Stimulated activated CD4-positive, alpha-beta T cell treated with anti-CD3 and anti-CD28 coated beads, Interleukin-1b, Interleukin-23, amount 100 ng/mL, for 1 hour (primary cell): ENCODE measurements at places on chromosomes 16 and 17.

DNA sequence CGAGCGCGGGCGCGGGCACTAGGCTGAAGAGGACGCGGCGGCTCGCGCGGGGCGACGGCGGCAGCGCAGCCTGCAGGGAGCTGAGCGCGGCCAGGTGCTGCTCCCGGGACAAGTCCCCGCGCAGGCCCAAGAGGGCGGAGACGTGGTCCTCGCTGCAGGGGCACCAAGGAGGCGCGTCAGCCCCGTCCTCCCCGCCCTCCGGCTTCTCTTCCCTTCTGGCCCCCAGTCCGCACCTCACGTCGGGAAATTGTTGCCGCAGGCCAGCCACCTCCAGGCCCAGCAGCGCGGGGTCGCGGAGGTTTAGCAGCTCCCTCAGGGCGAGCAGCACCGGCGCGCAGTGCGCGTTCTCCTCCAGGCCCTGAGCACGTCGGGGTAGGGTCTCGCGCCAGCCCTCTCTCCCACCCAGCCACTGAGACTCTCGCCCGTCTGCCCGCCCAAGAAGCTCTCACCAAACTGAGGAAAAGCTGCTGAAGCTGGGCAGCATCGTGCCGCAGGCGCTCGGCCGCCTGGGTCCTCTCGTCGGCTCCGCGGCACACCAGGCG is 761 bp upstream of the MATCAP1 start:
- no peak for DNase-seq

- DNase-seq, result no peak
Measured at GRCh38 chr17:72122765-72123529, 2.1 kb downstream of the SOX9 start.

DNA sequence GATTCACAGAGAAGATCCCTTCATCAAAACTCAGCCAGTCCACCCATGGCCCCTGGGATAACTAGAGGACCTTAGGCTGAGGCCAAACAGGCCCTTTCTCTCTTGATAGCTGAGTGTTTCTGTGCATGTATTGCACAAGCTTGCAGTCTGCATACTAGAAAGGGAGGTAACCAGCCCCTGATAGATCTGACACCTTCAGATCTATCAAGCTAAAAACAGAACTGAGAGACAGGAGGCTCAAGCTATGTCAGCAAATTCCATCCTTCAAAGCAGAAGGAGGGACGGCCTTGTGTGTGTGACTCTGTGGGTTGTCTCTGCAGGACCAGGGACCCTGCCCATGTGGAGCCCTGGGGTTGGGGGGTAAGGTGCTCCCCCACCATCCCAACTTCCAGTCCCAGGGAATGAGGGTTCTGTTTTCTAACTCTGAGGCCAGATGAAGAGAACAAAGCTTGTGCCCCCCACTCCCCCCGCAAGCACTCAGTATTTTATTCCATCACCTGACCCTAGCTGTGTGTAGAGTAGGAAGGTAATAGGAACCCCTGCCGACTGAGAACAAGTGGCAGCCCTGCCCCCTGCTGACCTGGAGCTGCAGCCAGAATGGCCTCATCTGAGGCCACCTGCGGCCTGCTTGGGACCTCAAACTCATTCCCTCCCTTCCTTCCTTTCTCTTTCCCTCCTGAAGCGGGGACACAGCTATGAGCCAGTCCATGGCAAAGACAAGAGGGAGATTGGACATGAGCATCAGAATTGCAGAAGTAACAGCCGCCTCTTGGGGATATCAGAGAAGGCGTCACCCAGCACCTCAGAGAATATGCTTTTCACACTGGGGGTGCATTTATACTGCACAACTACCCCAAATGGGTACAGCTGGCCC is 63.8 kb downstream of the SMPD3 start:
- DNase-seq, result no peak

DNA sequence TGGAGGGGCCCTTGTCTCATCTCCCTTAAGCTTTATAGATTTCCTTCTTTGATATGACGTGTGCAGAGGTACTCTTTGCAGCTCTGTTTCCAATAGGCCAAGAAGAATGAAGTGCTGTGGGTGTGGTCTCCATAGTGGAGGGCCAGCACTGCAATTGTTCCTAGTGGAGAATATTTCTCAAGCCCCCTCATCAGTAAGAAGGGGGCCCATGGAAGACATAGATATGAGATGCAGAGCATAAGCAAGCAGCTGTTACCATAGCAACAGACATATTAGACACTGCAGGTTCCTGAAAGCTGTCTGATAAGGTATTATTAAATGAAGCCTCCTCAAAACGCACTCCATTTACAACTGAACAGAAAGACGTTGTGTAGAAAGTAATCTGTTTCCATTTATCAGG is 240.7 kb downstream of the ZFHX3 start:
- no peak for DNase-seq

DNA sequence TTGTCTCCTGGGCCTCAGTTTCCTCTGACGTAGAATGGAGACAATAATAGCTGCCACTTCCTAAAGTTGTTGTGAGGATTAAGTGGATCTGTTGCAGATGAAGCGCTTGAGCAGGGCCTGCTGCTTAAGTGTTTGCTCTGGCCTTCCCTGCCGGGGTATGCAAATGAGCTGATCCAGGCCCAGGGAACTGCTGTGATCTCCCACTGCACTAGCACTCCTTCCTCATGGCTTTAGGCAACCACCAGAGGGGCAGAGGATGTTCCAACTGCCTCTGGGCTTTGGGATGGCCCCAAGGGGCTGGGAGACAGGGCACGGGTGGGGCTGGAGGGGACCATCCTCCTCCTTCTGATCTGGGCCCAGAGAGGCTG is 6.2 kb downstream of the SBK1 start:
- no peak for DNase-seq

GRCh38 chr17:40522961-40523310 is 21.5 kb upstream of the TNS4 start:
- no peak for DNase-seq

DNA sequence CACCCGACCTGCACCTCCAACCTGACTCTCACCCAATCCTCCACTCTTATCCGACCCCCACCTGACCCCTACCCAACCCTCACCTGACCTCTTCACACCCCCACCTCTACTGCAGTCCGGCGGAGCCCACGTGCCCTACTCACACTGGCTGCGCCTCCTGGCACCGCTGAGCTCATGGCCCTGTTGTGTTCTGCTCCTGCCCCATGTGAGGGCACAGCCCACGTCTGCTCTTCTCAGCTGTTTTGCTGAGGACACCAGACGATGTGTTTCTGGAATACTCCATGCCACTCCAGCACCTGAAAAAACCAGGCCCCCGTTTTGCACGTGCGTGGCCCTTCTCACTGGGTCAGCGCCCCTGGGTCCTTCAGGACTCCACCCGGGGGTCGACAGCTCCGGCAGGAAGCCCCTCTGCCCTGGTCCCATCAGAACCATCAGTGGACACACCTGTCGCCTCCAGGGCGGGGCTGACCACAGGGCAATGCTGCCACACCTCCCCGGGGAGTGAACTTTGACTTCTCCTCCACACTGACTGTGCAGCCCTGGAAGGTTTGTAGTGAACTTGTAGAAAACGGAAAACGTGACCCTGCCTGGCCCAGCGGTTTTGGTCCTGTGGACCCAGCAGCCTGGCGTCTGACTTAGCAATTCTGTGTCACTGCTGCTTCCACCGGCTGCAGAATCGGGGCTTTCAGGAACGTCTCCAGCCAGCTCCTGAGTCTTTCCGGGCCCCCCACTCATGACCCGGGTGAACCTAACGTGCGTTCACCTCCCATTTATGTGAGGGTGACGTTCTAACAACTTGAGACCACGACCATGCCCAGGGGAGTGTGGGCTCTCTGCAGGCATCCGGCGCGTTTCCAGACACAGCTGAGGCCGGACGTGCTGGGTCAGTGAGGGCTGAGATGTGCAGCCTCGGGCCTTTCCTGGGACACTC is 5.7 kb upstream of the RAB40B start:
- DNase-seq, result no peak

DNA sequence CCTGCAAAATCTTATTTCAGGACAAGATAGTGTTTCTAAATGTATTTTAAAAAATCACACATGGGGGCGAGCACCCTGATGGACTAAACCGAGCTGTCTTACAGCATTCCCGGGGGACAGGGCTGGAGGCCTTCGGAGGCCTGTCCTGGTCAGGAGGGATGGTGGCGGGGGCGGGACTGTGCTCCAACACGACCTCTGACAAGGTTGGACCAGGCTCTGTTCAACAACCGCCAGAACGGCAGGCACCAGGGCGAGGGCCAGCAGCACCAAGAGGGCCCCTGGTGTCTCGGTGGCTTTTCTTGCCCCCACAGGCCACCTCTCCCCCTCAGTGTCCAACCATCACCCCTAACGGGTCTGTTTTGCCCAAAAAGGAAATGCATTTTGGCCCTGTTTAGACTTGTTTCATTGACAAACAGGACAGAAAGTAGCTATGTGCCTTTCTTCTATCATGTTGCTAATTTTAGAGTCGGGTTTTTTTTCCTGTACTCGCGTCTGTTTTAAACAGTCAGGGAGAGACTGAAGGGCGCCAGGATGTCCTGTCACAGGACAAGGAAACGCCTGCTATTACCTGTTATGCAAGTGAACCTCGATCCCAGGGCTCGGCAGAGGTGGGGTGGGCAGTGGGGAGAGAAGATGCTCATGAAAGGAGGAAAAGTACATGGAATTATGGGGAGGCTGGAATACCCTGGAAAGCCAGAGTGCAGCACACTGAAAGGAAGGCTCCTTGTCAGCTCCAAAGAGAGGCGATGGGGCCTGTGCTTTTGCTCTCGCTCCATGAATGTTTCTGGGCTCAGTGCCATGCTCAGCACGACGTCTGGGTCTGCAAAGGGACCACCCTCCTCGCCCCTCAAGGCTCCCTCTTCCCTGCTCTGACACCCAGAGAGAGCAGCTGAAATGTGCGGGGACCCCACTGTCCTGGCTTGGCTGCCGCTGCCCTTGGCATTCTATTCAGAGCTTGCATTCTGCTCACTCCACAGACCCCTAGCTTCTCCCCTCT is 11.9 kb downstream of the TMEM204 start:
- DNase-seq, result no peak

DNA sequence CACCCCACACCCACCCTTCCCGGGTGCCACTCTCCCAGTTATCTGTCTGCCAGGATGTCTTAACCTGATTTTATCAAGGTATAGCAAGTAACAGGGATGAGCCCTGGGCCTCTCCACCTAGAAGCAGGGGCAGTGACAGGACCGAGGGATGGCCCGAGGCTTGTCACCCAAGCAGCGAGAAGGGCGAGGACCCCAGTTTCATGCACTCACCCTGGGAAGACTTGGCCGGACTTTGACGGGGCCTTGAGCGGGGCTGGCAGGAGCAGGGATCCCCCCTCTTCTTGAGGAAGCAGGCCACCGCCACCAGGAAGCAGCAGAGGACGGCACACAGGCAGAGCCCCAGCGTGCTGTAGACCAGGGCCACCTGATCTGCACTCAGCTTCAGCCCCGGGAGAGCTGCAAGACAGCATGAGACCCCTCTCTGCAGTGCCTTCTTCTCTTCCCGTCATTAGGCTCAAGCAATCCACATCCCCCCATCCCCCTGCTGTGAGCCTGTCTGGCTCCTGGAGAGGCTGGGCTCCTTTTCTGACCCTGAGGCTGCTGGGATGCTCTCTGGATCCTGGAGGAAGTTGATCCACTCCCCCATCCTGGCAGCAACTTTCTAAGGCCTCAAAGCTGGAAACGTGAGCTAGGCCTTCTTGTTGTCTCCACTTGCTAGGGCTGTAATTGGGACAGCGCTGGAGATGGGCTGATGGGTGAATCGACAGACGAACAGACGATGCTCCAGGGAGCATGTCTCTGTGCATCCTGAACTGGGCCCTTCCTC is 31.6 kb downstream of the TNFRSF13B start:
- no peak for DNase-seq

DNA sequence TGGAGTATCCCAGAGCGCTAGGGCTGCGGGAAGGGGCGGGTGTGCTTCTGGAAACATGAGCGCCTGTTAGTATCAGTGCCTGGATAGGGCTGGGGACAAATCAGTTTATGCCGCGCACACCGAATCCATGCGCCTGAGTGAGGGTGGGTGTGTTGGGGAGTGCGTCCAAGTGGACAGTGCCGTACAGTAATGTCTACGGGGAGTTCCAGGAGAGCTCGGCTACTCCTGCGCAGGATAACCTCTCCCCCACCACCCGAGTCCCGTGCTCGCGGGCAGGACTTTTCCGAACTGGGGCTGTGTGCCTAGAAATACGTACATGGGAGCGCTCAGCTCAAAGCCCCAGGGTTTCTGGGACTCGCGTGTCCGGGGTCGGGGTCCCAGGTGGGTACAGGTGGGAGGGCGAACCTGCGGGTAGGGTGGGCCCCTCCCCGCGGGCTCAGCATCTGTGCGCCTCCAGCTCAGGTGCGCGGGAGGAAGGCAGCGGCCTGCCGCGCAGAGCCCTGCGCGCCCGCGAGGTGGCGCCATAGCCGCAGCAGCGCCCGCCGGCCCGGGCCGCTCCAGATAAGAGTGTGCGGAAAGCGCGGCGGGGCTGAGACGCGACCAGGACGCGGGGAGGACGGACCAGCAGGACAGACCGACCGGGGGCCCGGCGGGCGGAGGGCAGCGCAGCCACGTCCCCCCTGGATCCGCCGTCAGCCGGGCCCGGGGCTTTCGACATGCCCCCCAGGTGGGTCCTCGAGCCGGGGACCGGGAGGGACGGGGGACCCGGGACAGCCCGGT is at the start of gene HIC1:
Gene HIC1 (plus strand): TSS at position 592 of the 780 bp plus-strand sequence. CDS start 1,588 bp downstream, outside the sequence.
- DNase-seq, result no peak

DNA sequence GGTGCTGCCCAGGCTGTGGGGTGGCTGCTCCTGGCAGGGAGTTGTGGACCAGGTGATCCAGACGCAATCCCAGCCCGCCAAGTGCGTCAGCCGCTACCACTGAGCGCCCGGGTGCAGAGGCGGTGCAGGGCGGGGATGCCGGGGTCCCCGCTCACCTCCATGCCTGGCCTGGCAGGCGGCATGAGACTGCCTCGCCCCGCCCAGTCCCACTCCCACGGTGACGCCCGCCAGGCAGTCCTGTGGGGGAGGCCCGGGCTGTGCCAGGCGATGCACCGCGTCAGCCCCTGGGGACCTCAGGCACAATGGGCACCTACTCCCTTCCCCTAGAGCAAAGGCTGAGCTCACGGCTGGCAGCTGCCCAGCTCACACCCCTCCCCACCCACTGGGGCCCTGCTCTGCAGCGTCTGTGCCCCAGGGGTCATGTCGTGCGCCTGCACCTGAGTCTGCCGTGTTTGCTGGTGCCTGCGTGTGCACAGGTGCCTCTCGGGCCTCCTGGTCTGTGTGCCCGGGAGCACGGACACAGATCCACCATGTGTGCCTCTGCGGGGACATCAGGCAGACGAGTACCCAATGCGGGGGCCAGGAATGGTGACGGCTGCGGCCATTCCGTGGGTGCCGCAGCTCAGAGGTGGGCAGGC is 5.3 kb downstream of the RPUSD1 start:
- no peak for DNase-seq

DNA sequence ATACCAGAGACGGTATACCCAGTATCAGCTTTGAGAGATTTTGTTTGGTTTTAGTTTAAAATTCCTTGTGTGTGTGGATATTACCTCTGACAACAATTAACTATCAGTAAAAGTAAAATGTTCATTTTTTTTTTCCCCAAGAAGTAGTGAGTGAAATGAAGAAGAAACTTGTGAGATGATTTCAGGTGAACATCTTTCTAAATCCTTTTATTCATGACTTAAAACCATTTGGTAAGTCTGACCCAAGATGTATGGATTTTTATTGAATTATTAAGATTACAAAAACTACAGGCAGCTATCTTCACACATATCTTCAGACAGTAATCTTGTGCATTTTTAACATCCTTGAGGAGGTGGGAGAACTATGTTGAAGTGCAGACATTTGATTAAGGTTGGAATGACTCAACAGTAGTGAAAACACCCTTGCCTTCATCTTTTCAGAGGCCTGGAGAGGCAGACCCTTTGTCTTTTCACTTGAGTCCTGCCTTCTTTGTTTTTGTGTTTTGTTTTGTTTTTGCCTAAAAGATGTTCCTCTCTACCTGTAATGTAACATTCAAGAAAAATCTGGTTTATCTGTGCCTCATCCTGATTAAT is 240.3 kb upstream of the TBX2 start:
- no peak for DNase-seq
